SK-N-SH treated with all-trans-retinoic acid at 6 μM for 48 hours (cell line): ENCODE measurements at places on chromosomes 1 and 21.

GRCh38 chr1:21344750-21345443, 54.6 kb upstream of the ECE1 start:
- ATAC-seq = peak; percentile 42

DNA sequence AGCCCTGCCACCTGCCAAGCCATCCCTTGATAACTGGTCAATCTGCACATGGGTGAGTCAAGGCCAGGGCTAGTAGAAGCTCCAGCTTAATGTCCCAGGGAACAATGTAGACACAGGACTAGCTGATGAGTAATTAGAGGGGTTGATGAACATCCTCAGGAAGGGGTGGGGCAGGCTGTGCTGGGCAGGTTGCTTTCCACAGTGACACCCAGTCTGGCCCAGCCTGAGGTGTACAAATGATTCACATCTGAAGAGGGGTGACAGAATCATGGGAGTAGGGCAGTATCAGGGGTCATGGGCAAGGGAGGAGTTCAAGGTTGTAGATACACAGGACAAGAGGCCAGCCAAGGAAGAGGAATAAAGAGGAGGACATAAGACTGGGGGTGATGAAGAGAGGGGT, 4.3 kb downstream of the LPAR3 start:
- ATAC-seq = no peak

GRCh38 chr1:226624526-226624925, 76.0 kb downstream of the STUM start:
- ATAC-seq = no peak

DNA sequence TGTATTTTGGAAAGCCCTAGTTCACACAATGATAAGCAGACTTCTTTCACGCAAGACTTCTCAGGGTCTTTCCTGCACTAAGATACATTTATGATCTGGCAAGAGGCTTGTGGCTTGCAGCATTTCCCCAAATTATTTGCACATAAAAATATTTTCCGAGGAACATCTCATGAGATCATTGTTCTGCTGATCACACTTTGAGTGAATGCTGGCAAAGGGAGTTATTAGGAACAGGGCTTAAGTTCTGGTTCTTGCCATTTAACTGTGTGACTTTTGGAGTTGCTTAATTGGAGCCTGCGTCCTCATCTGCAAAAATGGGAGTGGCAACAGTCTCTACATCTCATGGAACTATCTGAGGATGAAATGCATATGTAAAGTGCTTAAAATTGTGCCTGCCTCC, 50.2 kb downstream of the GADD45A start:
- ATAC-seq = no peak

- no peak for ATAC-seq
Measured at GRCh38 chr1:91783423-91784170, 102.4 kb downstream of the TGFBR3 start.

- no peak for ATAC-seq
Measured at GRCh38 chr1:220526294-220526693, 1.6 kb upstream of the MARK1 start.

DNA sequence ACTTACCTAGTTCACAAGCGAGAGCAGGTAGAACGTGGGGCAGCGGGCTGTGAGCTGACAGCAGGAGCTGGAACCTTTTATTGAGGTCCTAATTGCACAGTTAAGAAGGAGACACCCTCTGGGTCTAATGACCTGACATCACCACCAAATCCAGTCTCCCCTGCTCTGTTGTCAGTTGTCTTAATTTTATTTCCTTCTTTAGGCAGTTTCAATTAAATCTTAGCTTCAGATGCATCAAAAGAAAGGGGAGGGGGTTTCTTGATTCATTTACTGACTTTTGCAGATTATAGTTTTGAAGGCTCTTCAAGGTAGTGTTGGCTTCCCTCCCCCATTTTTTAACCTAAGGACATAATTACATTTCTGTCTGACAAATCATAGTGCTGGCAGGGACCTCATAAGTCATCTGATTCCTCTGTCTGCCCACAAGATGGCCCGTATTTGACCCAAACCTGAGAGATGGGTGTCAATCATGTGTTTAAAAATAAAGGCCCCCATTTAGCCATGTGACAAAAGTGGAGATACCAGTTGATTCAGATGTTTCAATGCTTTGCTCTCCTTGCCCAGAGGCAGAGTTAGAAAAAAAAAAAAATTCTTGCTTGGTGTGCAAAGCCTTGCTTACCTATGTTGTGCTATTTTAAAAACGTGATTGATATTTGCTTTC, at the start of gene TCHHL1:
Gene TCHHL1, minus strand, starts transcription at position 51 of the 661 bp plus-strand sequence. CDS start 921 bp downstream, outside the sequence.
- no peak for ATAC-seq
